Activated CD8-positive, alpha-beta T cell treated with anti-CD3 and anti-CD28 coated beads for 36 hours (primary cell): ENCODE measurements at places on chromosomes 7 and 10.
A peak's percentile ranks its signal among the peaks of the same experiment; 100 is the strongest.

- DNase-seq: peak; percentile 97
These were observed 99.9 kb downstream of the CUBN start for GRCh38 chr10:17029581-17030271.

DNA sequence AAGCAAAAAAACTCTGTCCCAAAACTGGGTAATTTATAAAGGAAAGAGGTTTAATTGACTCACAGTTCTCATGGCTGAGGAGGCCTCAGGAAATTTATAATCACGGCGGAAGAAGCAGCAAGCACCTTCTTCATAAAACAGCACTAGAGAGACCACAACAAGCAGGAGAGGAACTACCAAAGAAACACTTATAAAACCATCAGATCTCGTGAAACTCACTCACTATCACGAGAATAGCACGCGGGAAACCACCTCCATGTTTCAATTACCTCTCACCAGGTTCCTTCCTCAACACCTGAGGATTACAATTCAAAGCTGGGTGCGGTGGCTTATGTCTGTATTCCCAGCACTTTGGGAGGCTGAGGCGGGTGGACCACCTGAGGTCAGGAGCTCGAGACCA lies 48.5 kb downstream of the PDIA4 start:
- peak; percentile 61 for DNase-seq

GRCh38 chr7:130258494-130259078 lies 8.1 kb upstream of the CPA2 start:
- DNase-seq: no peak

DNA sequence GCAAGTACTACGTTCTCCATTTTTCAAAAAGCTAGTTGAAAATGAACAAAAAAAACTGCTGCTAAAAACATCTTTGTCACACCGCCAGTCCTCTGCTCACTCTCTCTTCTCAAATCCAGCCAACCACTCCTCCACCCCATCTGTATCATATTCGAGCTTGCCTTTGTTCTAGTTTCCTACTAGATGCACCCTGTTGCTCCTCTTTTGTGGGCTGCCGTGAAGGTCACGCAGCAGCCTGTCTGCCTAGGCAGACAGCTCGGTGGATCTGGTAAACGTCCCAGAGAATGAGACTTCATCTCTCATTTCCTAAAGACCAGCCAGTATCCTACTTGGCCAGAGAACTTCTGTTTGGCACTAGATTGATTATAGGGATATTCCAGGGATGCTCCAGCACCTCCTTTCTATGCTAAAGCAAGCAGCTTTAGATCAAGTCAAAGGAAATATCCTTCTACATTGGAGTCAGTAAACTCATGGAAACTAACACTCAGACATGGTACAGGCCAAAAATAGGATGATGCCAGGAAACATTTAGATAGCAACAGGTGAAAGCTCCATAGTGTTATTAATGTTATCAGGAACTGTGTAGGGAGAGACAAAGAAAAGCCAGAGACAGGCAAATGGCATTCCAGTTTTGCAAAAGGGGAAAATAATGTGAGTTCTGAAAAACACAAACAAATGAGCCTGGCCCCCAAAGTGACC lies 8.7 kb upstream of the PLXNA4 start:
- DNase-seq: no peak

DNA sequence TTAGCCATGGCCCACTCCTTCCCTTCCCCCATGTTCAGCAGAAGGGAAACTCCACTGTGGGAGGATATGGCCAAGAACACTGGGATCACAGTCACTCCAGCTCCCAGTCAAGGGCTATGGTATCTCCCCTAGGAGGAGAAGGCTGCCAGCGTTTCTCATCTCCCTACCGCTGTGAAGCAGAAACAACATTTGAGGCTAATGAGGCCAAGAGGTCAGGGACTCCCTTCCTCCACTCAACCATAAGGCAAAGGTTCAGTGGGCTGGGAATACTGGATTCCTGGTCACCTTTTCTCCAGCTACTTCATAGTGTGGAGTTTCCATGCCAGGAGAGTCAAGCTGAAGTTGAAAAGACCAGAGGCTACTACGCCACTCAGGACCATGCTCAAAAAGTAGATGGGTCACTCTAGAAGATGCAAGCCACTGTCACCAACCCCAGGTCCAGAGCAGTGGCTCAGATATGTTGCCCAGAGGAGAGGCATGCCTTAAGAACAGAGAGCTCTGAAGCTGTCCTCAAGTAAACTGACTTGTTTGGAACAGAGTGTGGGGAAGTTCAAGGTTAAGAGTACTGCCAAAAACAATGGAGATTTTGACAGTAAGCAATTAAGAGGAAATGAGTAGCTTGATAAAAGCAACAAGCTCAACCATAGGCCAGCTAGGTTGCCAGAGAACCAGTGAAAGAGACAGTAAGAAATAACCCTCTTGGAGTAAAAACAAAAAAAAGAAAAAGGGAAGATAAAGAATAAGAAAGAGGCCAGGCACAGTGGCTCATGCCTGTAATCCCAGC lies 3.8 kb upstream of the TMEM140 start:
- DNase-seq: no peak
